H1 (cell line): ENCODE measurements at places on chromosomes 12 and 14. TPM values are rescaled to one million over a fixed set of nuclear protein-coding genes. Genes with fewer than 3 reads are reported as not detected.

Gene ARG2
- total RNA-seq: 49.0 and 49.9 TPM in 2 replicates

DNA sequence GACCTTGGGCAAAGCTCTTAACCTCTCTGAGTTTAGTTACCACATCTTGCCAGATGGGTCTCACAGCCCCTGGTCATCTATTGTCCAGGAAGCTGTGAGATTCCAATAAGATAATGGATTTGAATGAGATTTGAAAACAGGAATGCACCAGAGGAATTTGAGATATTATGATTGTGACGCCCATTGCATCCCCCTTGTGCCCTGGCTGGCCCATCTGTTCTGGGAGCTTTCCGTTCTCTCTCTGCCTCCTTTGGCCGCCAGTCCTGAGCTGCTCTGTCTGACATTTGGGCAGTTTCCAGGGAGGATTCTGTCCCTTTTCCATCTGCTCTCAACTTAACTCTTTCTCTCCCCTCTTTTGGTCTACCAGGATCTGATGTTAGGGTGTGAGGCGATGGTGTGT lies 24.6 kb downstream of the SRRM4 start:
- H3K27ac ChIP-seq: no peak overlapping the region
- DNase-seq: no peak
- H3K27me3 ChIP-seq: no peaks in the 10 kb centered on the region
- no peaks in the 10 kb centered on the region for H3K36me3 ChIP-seq

Gene SYCP3
- total RNA-seq: 0.07 TPM in 1 of 2 replicates, not detected in the other

Gene CDH24
- total RNA-seq: 18.1 TPM in 2 replicates

- H3K36me3 ChIP-seq: no peaks in the 10 kb centered on the region
- H3K4me3 ChIP-seq: no peak overlapping the region
- no peak for DNase-seq
Observed at GRCh38 chr12:108905725-108906124, 25.8 kb downstream of the DAO start.

- DNase-seq: no peak
- no peak overlapping the region for H3K4me3 ChIP-seq
- no peaks in the 10 kb centered on the region for H3K36me3 ChIP-seq
- no peak overlapping the region for H3K27ac ChIP-seq
- no peaks in the 10 kb centered on the region for H3K4me1 ChIP-seq
- H3K27me3 ChIP-seq: no peaks in the 10 kb centered on the region
Observed at GRCh38 chr12:30399859-30400258, 295.8 kb downstream of the IPO8 start.
